ENCODE measurements at places on chromosomes 7 and 10.
A peak's percentile ranks its signal among the peaks of the same experiment; 100 is the strongest.

GRCh38 chr10:102773320-102773719, 29.6 kb downstream of the WBP1L start:
- no peak for DNase-seq

DNA sequence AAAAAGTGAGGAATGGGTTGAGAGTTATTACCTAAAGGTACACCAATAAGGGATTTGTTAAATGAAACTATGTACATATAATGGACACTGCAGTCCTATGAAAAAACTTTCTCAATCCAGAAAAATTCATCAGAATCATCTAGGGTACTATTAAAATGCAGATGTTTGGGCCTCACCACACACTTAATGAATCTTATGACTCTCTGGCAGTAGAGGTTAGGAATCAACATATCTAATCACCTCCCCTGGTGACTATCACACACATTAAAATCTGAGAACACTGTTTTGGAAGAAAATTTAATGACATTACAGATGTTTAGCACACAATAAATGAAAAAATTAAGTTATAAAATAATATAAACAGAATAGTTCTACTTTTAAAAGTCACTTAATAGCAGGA, 32.1 kb downstream of the BAZ1B start:
- no peak for DNase-seq

DNA sequence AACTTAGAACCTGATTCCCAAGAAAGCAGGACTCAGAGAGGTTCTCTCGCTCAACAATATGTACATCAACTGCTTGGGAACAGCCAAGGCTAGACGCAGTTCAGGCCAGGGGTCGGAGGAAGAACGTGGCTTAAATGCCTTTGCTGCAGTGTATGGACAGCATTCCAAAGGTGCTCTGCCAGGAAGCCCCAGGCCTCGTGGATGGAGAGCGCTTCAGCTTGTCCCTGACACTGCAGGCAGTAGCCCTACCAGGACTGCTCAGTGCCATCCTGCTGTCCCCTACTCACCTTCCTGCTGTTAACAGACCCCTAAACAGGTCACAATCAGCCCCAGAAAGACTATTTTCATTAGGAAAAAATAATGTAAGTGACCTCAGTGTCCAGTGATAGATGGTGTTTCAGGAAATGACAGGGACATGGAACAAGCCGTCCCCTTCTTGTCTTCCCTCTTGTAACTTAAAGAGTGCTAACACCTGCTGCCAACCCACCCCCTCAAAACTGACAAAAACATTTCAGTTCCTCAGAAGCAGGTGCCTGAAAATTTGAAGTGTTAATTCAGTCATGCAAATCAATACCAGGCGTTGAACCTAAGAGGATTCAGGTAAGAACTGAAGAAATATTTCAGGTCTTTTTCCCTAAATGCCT, 16.5 kb downstream of the CREB3L2 start:
- no peak for DNase-seq

DNA sequence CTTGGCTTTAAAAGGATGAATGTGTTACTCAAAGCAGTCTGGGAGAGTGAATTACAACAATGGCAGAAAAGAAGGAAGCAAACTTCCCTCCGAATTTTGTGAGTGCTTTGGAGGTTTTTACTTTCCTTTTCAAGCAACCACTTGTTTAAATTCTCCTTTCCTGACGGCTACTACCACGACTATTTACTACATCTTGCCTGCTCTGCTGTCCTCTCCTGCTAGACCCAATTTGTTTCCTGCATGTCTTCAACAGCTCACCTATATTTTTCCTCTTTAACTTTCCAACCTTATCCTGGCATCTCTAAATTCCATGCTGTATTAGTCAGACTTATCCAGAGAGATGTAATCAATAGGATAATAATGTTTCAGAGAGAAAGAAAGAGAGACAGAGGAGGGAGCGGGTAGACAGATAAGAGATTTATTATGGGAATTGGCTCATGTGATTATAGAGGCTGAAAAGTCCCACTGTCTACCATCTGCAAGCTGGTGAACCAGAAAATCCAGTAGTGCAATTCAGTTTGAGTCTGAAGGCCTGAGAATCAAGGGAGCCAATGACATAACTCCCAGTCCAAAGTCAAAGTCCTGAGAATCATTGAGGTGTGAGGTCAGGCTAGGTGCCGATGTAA, 42.8 kb upstream of the SLC13A1 start:
- no peak for DNase-seq

- no peak for DNase-seq
Observed at GRCh38 chr7:106630648-106631047, 30.3 kb downstream of the CCDC71L start.

DNA sequence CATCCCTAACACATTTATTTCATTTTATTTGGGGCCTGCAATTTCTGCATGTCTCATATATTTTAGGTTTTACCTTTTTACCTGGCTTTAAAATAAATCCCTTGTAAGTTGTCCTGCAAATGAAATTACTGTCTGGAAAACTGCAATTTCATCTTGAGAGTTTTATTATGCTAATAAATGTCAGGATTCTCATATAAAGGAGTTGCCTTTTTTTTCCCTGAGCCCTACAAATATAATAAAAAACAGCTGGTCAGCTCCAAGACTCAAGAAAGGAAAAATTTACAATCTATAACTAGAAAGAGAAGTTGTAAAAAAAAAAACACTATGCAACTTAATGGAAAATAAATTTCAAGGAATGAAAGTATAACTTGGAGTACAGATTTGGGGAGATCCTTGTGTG, 108.7 kb downstream of the SH2D4B start:
- DNase-seq, result no peak

GRCh38 chr7:12269100-12269895, 58.2 kb downstream of the TMEM106B start:
- no peak for DNase-seq

GRCh38 chr7:28211006-28211405, 30.4 kb upstream of the JAZF1 start:
- no peak for DNase-seq

DNA sequence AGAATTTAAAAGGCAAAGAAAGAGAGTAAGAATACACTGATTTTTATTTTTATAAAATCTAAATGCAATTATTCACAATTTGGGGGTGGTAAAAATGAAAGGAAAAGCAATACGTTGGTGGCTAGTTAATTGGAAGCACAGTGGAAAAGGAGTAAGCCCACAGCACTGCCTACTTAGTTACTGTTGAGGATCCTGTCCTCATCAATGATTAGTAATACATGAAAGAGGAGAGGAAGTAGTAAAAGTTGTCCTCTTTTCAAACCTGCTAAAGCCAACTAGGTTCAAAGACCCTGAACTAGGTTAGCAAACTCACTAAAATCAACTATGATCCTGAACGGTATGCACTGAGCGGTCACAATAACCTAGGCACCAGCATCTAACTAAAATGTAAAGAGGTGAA, 52.7 kb upstream of the LRRN3 start:
- no peak for DNase-seq

DNA sequence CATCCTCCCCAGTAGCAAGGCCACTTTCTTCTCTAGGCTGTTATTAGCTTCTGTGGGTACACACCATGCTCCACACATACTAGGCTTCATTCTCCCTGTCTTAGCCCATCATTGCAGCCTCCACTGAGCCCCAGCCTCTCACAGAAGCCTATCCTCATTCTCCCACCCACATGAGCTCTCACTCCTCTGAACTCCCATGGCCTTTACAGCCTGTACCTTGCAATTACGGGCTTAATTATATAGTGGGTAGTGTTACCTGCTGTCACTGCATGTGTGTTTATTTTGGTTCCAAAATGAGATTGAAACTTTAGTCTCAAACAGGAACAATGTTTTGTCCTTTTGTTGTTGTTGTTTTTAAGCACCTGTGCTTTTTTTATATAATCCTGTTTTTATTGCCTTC, 460.0 kb downstream of the KCNMA1 start:
- DNase-seq, result no peak

- DNase-seq, result no peak
Observed at GRCh38 chr7:97013134-97013844, 7.9 kb downstream of the DLX6 start.

GRCh38 chr10:46305079-46305818, 18.5 kb downstream of the ANTXRL start:
- DNase-seq, result peak; percentile 50
